Stimulated activated CD4-positive, alpha-beta T cell treated with anti-CD3 and anti-CD28 coated beads, Interleukin-1b, Interleukin-23, amount 100 ng/mL, for 4 hours (primary cell): ENCODE measurements at places on chromosomes 12 and 14.
A peak's percentile ranks its signal among the peaks of the same experiment; 100 is the strongest.

DNA sequence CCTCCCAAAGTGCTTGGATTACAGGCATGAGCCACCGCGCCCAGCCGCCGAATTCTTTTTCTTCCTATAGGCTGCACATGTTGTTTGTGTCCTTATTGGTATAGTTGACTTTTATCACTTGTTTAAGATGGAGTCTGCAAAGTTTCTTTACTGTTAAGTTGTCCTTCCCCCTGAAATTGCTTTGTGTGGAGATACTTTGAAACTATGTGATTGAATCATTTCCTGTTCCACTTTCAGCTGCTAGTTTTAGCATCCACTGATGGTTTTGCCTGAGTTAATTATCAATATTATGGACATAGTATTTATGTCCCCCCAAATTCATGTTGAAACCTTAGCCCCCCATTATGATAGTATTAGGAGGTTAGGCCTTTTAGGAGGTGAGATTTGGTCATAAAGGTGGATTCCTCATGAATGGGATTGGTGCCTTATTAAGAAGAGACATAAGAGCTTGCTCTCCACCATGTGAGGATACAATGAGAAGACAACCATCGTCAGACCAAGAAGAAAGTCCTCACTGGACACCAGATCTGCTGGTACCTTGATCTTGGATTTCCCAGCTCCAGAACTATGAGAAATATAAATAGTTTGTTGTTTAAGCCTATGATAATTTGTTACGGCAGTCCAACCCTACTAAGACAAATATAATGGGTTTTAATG, 34.9 kb downstream of the PPHLN1 start:
- DNase-seq, result no peak

DNA sequence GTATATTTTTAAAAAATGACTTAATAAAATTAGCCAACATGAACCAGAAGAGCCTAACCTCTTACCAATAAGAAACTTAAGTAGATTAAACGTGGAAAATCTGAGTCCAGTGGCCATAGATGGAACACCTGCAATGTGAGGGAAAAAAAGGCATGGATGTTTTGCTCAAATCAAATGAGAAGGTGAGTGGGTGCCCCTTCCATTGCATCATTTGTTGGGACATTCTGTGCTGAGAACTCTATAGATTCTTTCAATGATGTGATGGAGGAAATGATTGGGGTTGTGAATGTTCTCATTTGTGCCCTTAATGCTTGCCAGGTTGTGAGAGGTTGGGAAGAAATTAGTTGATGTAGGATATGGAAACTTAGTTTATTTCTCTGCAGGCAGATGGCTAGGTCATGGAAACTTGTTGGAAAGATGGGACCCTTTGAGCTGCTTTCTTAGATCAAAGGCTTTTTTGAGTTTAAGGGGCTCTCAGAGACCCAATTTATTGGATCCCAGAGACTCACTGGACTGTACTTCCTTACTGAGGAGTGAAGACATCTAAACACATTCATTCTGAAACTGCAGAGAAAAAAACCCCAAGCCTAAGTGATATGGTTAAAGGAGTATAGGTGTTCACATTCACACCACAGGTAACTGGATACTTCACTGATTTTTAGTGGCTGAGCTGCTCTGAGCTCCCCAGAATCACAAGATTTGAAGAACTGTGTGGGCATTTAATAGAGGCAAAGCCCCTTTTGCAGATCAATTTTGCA, 95.9 kb downstream of the DACT1 start:
- no peak for DNase-seq

GRCh38 chr12:107759410-107759809, 1.5 kb downstream of the PRDM4 start:
- DNase-seq, result no peak

DNA sequence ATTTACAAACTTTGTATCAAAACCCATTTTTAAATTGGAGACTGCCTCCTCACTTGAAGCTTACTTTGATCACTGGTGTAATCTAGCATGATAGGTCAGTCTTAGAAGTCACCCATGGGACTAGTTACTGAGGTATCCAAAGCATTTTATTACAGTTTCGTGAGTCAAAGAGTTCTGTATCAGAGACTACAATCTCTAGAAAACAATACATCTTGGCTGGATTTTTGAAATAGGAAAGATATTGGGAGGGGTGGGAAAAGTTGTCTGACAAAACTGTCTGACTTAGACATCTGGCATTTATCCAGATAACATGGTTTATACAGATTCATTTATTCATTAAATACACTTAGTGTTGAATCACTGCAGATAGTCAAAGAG, 173.5 kb upstream of the PDZRN4 start:
- no peak for DNase-seq

GRCh38 chr12:57214398-57214781, 2.2 kb upstream of the NXPH4 start:
- peak; percentile 57 for DNase-seq

- DNase-seq, result no peak
Observed at GRCh38 chr12:2641207-2641606, 153.6 kb upstream of the FKBP4 start.
